ENCODE measurements at places on chromosomes 5 and 9.

DNA sequence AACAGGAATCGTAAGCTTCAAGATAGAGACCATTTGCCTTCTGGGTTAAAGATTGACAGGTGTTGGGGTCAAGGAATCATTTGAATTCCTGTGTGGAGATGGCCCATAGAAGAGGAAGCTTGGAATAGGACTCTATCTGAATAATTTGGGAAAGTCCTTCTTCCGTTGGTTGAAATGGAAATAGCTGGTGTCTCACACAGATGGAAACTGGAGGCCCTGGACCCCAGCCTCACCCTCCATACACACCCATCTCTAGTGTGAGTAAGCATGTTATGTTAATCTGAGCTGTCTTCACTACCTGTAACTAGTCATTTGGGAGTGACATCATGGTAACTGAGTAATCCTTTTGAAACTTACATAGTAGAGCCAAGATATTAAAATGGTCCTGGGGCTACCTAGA lies 184.4 kb downstream of the CD180 start:
- no peak for DNase-seq

GRCh38 chr5:74304536-74304935 lies 336.0 kb downstream of the ENC1 start:
- no peak for DNase-seq

DNA sequence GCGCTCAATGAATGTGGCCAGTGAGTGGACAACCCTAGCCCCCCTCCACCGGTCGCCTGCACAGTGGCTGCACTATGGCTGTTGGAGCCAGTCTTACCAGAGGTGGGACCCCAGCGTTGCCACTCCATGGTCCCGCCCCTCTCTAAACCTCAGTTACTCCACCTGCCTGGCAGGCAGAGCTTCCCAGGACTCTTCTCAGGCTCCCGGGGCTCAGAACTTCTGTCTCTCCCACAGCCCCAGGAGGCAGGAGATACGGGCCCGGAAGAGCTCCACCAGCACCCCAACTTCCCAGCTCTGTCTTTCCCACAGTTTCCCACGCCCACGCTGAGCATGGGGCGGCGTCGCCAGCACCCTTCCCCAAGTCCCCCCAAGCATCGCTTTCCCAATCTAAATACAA lies 975 bp downstream of the RASGEF1C start:
- no peak for DNase-seq

DNA sequence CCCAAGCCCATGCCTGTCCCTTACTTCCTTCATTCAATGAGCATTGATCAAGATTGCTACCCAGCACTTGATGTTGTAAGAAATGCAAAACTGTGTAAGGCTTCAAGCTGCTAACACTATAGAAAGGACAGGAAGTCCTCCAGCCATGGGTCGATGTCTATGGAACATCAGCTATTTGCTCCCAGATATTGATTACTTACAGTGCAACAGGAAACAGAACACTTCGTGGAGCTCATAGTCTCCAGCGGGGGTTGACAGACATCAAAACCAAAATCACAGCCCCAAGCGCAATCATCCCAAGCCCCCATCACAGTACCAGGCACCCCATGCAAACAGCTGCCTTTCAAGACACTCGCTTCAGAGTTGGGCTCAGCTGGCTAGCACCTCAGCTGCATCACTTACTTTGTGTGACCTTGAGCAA lies 26.8 kb upstream of the DUSP1 start:
- DNase-seq = no peak

DNA sequence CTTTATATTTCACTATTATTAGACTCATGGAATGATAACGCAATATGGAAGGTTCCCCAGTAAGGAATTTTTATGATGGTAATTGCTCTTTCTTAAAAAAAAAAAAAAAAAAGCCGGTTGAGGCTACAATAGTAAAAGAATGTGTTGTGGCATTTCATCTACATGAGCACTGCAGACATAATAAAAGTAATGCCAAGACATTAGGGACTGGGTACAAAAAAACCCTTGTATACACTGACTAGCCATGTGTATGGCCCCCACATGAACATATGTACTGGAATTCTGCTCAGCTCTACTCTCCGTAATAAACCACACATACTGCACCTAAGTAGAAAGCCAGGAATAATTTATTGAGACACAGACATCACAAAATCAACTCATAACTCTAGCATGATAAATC lies 218.4 kb downstream of the ADAMTS6 start:
- no peak for DNase-seq

GRCh38 chr5:179219661-179220620 lies 125.3 kb downstream of the ADAMTS2 start:
- DNase-seq = no peak

Measured in CD8-positive, alpha-beta memory T cell (primary cell).